ENCODE measurements at places on chromosomes 5 and 9. TPM values are rescaled to one million over a fixed set of nuclear protein-coding genes. Genes with fewer than 3 reads are reported as not detected.

NTNG2 gene
- total RNA-seq = 1.2 TPM

KCTD16 gene
- 1.1 TPM for total RNA-seq

LRRC70 gene
- 1.2 TPM for total RNA-seq

SLC25A2 gene
- total RNA-seq = 0.22 TPM

PCDHB7 gene
- total RNA-seq = 0.21 TPM

ARL14EPL gene
- not detected for total RNA-seq

CHSY3 gene
- total RNA-seq = 0.30 TPM

CAVIN4 gene
- 8.8 TPM for total RNA-seq

C9orf78 gene
- total RNA-seq = 42.2 TPM

IFNB1 gene
- not detected for total RNA-seq

CDO1 gene
- 18.4 TPM for total RNA-seq

SKIC3 gene
- total RNA-seq = 132 TPM

CTNND2 gene
- 13.9 TPM for total RNA-seq

NKD2 gene
- 3.2 TPM for total RNA-seq

QRFP gene
- total RNA-seq = not detected

ADGRV1 gene
- 127 TPM for total RNA-seq

AK8 gene
- total RNA-seq = 0.43 TPM

All from neural progenitor cell (in vitro differentiated cells).